ENCODE measurements at places on chromosomes 3 and 15.
A peak's percentile ranks its signal among the peaks of the same experiment; 100 is the strongest.

DNA sequence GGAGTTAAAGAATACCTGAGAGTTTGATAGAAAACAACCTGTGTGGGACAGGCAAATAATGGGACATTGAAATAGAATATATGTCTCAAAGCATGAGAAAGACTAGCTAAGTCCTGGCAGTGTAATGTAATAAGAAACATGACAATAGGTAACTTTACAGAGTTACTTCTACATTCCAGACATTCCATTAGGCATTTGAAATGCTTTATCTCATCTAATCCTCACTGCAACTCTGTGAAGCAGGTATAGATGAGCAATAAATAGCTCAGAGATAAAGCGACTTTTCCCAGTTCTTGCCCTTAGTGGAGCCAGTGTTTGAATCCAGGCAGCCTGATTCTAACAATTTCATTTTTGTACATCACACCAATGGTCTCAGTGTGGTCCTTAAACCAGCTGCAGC is 76.8 kb downstream of the CPNE4 start:
- DNase-seq: no peak

- DNase-seq: no peak
Observed at GRCh38 chr3:79606414-79606813, 161.4 kb downstream of the ROBO1 start.

DNA sequence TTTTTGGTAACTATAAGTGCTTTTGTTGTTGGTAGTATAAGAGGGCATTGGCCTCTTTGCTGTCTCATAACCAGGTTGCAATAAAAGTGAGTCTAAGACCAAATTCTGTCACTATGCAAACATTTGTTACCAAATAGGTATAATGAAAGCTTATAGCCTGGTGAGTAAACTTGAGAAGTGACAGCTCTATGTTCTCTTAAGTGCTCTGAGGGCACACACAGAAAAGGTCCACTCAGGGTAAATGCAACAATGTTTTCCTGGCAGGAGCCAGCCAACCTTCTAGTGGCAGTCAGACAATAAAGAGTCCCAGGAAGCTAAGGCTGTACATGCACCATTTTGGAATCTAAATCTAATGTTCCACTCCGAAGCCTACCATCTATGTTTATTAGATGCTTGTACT is 262.1 kb upstream of the TGFBR2 start:
- no peak for DNase-seq

- no peak for DNase-seq
Observed at GRCh38 chr15:70781236-70781635, 17.9 kb upstream of the UACA start.

GRCh38 chr3:20849975-20850374 is 664.0 kb upstream of the SGO1 start:
- DNase-seq: no peak

DNA sequence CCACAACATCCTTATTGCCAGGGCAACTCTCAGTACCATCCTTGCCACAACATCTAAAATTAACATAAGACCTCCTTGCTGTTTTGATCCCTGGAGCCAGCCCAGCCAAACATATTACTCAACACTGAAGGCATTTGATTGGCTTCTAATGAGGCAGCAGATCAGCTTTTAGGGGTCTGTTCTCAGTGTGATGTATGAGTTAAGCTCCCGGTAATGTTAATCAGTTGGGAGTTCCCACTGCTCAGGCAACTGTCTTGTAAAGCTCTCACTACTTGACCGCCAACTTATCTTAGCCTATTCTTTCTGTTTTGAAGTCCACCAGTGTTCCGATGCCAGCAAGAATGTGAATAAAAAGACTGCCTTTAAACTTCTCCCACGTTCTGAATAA is 158.9 kb downstream of the FOXB1 start:
- no peak for DNase-seq

DNA sequence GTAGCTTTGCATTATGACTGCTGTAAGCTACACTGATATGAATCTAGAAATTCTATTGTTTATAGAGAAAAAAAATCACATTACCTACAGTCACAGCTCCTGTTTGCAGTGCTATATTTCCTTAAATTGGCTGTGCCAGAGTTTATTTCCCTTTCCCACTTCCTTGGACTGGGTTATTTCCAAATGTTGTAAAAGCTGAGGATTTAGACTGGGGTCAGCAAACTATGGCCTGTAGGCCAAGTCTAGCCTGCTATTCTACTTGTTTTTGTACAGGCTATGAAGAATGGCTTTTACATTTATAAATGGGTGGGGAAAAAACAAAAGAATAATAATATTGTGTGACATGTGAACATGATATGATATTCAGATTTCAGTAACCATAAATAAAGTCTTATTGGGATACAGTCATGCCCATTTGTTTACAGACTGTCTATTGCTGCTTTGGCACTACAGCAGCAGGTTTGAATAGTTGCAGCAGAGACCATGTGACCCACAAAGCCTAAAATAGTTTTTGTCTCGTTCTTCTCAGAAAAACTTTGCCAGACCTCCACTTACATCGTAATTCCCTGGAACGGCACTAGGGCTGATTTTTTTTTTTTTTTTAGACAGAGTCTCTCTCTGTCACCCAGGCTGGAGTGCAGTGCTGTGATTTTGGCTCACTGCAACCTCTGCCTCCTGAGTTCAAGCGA is 7.8 kb downstream of the GLDN start:
- no peak for DNase-seq

GRCh38 chr3:27360113-27361078 is 8.8 kb downstream of the NEK10 start:
- DNase-seq: no peak

GRCh38 chr15:31128919-31129768 is 27.6 kb upstream of the TRPM1 start:
- peak; percentile 79 for DNase-seq

DNA sequence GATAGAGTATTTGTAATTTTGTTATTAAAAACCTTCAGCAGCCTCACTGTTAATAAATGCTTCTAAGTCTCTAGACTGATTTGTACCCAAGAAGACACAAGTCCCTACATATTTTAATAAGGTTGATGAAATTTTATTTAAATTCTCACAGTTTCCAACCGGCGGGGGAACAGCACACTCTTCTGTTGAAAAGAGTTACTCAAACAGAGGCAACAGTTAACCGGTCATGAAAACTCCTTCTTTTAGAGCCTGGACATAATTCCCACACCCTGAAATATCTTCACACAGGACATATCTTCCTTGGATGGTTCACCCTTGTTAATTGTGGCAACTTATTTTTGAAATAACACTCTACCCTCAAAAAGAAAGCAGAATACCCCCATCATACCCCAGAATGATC is 278.8 kb downstream of the FOXP1 start:
- no peak for DNase-seq

GRCh38 chr15:92690395-92690794 is 34.8 kb upstream of the FAM174B start:
- no peak for DNase-seq

GRCh38 chr15:77800305-77800704 is 167.6 kb upstream of the LINGO1 start:
- no peak for DNase-seq

GRCh38 chr15:41205315-41205714 is 25.2 kb downstream of the EXD1 start:
- DNase-seq: no peak

- no peak for DNase-seq
Observed at GRCh38 chr3:177378168-177378567, 180.9 kb upstream of the TBL1XR1 start.

DNA sequence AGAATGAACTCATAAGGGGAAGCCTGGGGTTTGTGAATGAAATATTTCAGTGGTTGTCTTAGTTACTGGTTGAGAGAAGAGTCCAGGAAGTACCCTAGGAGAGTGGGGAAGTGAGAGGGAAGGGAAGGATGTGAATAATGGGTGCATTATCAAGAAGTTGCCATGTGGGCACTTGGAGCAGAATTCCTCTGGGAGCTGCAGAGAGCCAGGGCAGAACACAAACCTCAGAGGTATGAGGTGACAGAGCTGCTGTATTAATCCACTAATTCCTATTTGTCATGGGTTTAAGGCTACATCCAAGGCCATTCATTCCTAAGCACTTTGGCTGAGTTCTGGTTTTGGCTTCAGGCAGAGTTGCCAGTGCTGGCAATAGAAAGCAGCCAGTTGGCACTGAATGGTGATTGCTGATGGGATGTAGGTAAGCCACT is 29.0 kb downstream of the NDUFB4 start:
- DNase-seq: no peak

DNA sequence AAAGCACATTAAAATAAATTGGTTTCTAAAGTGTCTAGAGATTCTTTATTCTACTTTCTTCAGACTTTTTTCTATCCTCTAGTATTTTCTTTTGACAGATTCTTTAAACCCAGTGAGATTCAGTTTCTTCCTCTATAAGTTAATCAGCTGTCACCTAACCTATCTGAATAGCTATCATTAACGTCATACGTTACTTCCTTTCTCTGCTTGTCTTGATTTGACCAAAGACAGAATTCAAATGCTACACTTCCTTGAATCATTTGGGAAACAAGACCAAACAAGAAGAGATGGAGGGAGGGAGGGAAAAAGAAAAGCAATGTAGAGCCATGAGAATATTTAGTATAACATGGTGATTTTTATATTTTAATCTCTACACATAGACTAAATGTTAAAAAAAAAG is 235.2 kb downstream of the NAALADL2 start:
- DNase-seq: no peak

DNA sequence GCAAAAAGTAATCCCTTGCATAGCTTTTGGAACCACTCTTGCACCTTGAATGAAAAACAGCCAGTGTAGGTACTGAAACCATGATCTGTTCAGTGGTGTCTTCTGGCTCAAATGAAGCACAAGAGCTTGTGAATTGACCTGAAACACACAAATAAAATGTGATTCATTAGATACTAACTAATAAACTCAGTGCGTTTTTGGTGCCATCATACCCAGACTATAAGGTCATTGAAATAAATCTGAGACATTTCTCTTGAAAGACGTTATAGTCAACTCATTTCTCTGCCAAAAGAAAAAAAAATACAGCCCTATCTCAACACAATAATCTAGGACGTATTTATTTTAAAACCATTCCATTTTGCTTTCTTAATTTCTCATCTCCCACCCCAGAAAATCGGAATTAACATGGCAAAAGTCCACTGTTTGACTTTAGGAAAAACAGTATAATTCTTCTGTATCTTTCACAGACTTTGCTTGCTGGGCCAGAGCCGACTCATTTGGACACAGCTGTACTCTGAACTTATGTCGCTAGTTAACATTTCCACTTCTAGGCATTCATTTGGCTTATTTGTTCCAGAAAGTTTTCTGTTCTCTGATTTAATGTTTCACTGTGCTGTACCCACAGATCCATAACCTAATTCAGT is 284.9 kb upstream of the TBL1XR1 start:
- no peak for DNase-seq

- no peak for DNase-seq
Observed at GRCh38 chr3:173708191-173708590, 310.6 kb downstream of the NLGN1 start.

DNA sequence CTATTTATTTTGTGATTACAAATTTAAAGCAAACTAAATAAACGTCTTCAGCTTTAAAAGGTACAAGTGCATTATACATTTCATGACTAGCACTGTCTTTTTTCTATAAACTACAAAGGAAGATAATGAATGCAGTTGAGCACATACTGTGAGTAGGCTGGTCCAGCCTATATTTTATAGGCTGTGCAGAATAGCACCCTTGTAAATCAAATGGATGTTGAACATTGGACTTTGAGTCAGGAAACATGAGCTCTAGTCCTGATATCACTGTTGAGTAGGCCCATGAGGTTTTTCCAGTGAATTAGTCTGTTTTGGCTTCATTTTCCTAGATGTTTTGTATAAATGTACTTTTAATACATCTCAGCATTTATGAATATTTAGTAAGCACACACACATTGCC is 447.3 kb upstream of the KCNMB2 start:
- no peak for DNase-seq

DNA sequence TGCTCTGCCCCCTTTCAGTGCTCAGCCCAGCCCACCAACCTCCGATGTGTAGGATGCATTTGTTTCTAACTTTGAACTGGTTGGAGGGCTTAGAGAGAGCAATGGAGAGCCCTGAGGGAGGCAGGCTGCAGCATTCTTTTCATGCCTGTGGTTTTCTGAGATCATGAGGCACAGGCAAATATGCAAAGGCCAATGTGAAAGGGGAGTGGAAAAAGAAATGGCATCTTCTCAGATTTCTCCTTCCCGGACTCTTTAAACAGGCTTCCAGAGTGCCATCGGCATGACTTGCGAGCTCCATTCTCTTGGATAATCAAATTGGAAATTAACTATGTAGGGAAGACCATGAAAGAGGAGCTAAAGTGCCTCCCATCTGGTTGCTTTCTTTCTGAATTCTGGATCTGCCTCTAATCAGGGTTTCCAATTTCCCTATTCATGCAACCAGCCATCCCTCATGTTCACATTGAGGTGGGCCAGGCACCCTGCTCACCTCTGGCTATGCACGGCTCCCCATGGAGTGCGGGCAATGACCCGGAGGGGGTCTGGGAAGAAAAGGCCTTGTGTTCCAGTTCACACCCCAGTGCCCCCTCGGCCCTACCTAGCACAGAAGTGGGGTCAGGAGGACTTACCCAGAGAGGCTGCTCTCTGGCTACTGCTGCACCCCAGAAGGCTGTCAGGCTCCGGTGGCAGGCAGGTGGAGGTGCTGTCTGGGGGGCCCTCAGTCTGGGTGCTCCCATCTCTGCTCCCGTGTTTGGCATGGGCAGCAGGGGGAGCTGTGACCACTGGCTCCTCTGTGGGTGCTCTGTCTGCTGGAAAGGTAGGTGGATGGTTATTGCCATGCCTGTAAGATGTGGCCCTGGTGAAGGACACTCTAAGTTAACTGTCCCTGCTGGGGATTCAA is 16.1 kb downstream of the AMOTL2 start:
- peak; percentile 28 for DNase-seq

DNA sequence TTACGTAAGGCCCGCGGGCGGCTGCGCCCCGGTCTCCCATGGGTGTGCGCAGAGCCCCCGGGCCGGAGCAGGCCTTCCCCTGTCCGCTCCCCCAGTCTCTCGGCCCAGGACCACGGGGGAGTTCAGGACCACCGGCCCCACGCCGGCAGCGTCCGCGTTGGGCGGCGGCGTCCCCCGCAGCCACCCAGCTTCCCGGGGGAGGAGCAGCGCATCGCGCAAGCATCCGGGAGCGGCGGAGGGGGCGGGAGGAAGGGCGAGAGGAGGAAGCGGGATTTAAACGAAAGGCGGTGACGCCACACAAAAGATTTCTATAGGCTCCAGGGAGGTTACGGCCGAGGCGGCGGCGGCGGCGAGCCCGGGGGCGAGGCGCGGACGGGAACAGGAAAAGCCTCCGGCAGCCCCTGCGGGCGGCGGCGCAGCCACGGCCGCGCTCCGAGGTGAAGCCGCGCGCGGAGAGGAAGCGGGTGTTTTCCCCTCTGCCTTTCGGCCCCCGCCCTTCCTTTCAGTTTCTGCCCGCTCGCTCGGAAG is at the start of gene TLNRD1:
Gene TLNRD1 (plus strand): TSS at position 300 of the 528 bp plus-strand sequence. CDS start 1,349 bp downstream, outside the sequence.
- peak; percentile 96 for DNase-seq

GRCh38 chr15:59834528-59834927 is 145.4 kb upstream of the BNIP2 start:
- DNase-seq: no peak

DNA sequence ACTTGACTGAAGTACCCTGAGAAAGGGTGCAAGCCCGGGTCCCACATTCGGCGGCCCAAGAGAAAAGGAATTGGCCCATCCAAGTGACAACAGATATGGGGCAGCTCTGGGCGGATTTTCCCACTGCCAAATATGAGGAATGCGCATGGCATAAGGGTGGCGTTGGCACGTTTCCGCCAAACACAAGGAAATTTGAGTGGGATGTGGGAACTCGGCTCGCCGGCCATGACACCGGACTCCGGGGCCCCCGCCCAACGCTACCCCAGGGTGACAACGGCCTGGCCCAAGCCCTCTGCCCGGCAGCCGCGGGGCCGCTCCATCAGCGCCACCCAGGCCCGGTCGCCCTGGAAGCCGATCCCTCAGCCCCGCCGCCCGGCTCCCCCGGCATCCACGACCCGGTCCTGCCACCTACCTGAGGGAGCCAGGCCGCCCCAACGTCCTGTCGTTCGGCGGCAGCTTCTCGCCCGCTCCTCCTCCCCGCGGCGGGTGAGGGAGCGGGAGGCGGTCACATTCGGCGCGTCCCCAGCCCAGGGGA is 449 bp downstream of the RAF1 start:
- peak; percentile 37 for DNase-seq
